Spleen (tissue), 13 donors: ENCODE measurements at places on chromosomes 2 and 18. TPM values are rescaled to one million over a fixed set of nuclear protein-coding genes. Genes with fewer than 3 reads are reported as not detected.
A peak's percentile ranks its signal among the peaks of the same experiment; 100 is the strongest.

DNA sequence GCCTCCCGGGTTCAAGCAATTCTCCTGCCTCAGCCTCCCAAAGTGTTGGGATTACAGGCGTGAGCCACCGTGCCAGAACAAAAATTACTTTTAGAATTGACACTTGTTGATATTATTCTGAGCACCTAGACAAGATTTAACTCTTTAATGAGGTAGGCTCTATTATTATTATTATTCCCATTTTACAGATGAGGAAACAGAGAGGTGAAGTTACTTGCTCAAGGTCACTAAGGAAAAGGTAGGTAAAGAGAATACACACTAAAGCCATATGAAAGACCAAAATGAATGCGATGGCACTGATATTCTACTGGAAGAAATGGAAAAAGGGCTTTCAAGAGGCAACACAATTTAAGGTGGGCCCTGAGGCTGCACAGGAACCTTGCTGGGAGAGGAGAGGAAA lies 73.8 kb upstream of the ZFP36L2 start:
- peaks cover 47% of the 10 kb centered on the region for H3K4me1 ChIP-seq
- DNase-seq, result no peak
- no peaks in the 10 kb centered on the region for H3K36me3 ChIP-seq
- peak overlapping the region; percentile 35 for H3K27ac ChIP-seq

- H3K27ac ChIP-seq, result no peak overlapping the region
- peaks cover 6% of the 10 kb centered on the region for H3K36me3 ChIP-seq
- DNase-seq, result no peak
Measured at GRCh38 chr2:205995260-205995659, 90.7 kb downstream of the INO80D start.

- DNase-seq, result no peak
- no peak overlapping the region for H3K27ac ChIP-seq
- no peaks in the 10 kb centered on the region for H3K27me3 ChIP-seq
- H3K36me3 ChIP-seq, result no peaks in the 10 kb centered on the region
Measured at GRCh38 chr2:1617425-1618021, 126.8 kb downstream of the PXDN start.

GRCh38 chr2:61354543-61355197 lies 116.2 kb downstream of the USP34 start:
- no peaks in the 10 kb centered on the region for H3K27me3 ChIP-seq
- no peak for DNase-seq
- no peak overlapping the region for H3K4me3 ChIP-seq
- peak overlapping the region; percentile 15 for H3K27ac ChIP-seq
- peaks cover 21% of the 10 kb centered on the region for H3K4me1 ChIP-seq

GRCh38 chr18:39732918-39733317 lies 2167.3 kb upstream of the CELF4 start:
- H3K27ac ChIP-seq, result no peak overlapping the region
- H3K4me3 ChIP-seq, result no peak overlapping the region
- H3K27me3 ChIP-seq, result no peaks in the 10 kb centered on the region
- H3K4me1 ChIP-seq, result no peaks in the 10 kb centered on the region
- DNase-seq, result no peak

- H3K27ac ChIP-seq, result no peak overlapping the region
- H3K4me3 ChIP-seq, result no peak overlapping the region
- H3K36me3 ChIP-seq, result no peaks in the 10 kb centered on the region
- H3K4me1 ChIP-seq, result peaks cover 3% of the 10 kb centered on the region
- no peak for DNase-seq
Measured at GRCh38 chr2:160657196-160657595, 163.6 kb upstream of the RBMS1 start.

The QPCT gene
- 4.2 TPM for polyA plus RNA-seq

The DQX1 gene
- 0.09 TPM for polyA plus RNA-seq

The POTEC gene
- not detected for polyA plus RNA-seq

The DHRS9 gene
- 7.1 TPM for polyA plus RNA-seq
